Activated CD4-positive, alpha-beta T cell treated with anti-CD3 and anti-CD28 coated beads, Interleukin-2, amount 50 U/mL, for 24 hours (primary cell): ENCODE measurements at places on chromosomes 6 and 20.

DNA sequence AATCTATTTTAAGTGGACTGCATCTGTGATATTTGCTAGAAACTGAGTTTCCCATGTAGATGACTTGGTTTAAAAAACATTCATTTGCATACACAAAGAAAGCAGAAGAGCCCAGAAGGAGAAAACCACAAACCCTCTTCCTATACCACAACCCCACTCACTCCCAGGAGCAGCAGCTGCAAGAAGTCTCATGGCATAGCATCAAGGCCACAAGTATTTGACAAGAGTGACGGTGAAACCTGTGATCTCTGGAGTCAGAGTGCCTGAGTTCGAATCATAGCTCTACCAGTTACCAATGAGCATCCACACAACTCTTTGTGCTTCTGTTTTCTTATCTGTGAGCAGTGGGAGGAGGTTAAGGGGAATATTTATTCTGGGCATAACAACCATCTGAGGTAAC, 44.7 kb upstream of the SIRPG start:
- no peak for DNase-seq

- peak; percentile 48 for DNase-seq
Observed at GRCh38 chr20:44747166-44748004, 1.7 kb downstream of the KCNK15 start.

GRCh38 chr6:125586074-125586473, 163.4 kb upstream of the HEY2 start:
- DNase-seq, result no peak

DNA sequence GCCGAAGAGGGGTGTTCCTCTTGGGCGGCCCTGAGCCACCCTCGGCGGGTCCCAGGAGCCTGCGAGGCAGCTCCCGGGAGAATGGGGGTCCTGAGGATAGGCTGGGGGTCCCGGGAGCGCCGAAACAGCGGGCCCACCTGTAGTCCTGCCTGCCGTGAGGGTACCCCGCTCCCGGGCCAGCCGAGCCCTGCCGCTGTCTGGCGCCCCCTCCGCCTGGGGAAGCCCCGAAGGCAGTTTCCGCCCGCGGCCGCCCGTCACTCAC, 280 bp downstream of the SPATA2 start:
- DNase-seq, result no peak

DNA sequence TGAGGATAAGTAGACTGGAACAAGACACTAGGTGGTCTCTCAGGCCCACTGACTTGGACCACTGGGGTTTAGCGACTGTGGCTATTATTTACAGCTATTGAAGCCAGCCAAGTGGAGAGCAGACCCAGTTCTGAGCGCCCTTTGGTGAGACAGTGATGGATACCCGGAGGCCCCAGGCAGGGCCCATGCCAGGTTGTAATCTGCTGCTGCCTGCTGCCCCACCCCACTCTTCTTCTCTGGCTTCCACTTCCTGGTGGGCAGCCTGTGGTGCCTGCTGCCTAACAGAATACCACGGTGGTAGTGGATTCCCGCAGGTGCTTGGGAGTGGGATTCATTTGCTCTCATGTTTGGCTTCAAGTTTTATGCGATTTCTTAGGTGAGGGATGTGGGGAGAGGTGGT, 570 bp downstream of the RAB44 start:
- no peak for DNase-seq

DNA sequence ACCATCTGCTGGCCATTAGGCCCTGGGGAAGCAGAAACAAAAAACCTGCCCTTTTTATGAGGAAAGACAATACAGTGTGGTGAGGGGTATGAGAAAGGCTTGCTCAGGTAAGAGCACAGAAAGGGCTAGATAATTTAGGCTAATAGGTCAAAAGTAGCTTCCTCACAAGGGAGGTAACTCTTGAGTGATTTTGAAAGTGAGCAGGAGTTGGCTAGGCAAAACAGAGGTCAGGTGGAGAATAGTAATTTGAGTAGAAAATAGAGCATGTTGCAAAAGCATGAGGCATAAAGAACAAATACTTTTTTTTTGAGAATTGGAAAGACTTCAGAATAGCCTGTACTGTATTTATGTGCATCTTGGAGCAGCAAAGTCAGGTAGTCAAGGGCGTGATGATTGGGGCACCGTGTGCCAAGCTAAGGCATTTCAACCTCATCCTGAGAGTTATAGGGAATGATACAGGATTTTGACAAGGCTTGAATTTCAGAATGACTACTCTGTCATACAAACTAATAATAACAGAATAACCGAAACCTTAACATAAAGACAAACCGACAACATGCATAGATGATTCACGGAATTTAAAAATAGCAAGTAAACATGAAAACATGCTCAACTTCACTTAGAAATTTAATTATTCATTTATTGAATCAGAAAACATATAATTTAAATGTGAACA, 123.0 kb upstream of the ENPP5 start:
- no peak for DNase-seq

DNA sequence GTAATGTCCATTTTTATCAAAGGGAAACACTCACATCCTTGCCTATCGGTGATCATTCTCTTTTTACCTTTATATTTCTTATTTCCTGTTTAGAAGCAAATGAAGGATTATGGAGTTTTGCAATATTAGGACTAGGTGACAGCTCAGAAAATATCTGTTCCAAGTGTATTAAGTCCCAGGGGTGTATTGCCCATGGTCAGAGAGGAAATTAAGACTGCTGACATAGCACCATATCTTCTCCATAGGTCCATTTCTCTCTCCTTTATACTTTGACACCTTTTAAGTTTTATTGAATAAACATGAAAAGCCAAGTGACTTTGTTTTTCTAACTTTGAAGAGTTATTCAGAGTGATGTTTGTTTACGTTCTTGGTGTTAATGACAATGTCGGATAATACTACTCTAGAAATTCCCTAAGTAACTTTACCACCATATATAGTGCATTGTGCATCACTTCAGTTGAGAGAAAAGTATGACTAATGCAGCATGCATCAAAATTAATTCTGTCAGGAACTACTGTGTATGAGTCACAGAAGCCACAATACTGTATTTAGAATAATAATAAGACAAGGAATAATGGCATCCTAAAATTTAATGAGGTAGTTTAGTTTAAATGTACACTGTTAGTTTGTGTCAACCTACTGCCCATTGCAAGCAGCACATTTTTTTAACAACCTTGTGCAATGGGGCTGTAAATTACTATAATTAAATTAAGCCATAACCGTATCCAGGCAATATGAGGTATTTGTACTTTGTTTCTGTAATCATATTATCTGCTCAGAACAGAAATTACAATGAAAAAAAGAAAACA, 474.4 kb upstream of the RNF217 start:
- no peak for DNase-seq

DNA sequence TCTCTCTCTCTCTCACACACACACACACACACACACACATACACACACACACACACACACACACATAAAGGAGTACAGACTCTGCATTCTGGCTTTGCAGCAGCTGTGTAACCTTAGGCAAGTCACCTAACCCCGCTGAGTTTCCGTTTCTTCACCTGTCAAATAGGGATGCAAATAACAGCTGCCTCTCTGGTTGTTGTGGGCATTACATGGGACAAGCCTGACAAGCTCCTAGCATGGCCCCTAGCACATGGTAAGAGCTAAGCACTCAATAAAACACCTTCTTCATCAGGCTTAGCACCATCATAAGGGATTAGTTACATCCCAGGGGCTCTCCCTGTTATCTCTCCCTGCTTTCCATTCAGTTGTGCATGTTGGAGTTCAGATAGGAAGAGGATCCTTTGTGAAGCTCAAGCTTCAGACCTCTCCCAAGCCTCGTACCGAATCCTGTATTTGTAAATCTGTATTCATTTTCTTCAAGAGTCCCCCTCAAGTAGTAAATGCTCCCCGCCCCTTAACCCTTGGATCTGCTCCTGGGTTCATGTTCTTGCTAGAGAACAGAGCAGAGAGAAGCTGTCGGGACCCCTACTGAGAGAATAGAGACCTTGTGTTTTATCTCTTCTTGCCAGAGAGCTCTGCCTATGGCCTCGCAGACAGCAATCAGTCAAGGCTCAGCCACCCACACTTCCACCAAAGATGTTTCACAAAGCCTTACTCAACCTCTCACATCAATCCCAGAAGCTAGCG, 2.2 kb downstream of the SLC13A3 start:
- DNase-seq, result no peak

GRCh38 chr6:111032484-111033140, 50.8 kb downstream of the RPF2 start:
- no peak for DNase-seq

GRCh38 chr20:64216910-64217309, 38.6 kb upstream of the PCMTD2 start:
- no peak for DNase-seq

DNA sequence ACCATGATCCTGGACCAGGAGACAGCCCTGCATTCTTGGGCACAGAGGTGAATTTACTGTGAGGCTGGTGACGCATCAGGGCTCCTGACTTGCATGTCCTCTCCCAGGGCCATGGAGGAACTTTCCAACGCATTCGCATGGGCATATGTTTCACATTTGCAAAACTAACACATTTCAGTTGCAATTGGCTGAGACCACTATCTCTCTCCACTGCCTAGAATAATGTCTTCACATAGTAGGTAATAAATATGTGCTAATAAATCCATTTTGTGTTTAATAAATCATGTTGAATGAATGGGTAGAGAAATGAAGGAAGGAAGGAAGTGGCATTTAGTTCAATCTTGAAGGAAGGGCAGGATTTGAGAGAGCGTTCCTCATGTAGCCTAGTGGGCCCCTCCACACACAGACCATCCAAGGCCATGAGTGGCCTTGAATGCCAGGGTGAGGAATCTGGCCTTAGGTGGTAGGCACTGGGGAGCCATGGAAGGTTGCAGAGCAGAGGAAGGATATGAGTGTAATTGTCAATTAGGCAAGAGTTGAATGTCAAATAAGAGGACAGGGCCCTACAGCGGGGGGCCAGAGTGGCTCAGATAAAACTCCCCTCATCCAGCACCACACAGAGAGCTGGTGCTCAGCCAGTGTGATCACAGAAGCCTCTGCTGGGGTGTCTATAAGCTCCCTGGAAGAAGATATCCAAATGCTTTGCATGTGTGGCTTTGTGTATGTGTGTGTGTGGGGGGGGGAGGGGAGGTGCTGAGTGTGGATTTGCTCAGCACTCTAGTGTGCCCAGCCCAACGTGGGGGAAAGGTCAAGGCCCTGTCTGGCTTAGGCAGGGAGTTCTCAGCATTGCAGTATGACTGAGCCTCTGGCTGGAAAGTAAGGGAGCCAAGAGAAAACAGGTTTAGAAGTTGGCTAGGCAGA, 30.9 kb upstream of the CCN5 start:
- DNase-seq, result no peak

- DNase-seq, result no peak
Observed at GRCh38 chr6:49565855-49566254, 15.4 kb downstream of the C6orf141 start.

GRCh38 chr6:165762876-165763275, 99.8 kb upstream of the PDE10A start:
- DNase-seq, result no peak

DNA sequence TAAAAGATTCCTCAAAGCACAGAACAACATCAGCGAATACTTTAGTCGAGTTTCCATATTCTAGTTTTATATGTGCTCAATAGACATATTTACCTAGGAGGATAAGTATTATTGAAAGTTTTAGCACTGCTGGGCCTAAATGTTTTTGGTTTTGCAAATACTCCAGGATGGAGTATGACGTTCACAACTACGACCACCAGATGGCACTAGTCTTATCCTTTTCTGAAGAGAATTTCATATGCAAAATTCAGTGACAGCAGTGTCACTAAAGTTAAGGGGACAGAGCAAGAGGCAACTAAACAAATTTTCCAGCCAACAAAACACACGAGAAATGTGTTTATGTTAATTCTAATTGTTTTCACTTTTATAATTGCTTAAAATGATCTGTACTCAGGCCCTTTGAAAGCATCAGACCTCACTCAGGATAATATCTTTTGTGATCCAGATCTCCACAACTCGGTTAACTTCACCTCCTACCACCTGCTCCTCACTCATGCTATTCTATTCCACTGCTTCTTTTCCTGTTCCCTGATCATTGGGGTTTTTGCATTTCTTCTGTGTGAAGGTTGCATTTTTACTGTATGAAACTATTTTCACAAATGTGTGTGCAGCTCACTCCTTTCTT, 220.8 kb downstream of the TRDN start:
- no peak for DNase-seq

DNA sequence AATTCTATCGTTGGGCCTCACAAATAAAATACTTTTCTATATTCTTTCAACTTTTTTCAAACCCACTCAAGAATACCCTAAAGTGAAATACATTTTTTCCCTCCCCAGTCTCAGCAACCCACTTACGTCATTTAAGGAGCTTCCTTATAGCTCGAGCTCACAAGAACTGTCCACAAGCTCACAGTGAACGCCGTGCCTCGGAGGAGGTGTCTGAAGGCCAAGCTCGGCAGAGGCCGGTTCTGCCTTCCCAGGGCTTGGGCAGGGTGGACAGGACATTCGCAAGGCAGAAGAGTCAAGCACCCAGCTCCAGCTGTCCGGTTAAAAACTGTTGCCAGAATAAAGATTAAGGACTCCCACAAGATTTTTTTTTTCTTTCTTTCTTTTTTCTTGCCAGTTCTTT, 802.3 kb downstream of the QKI start:
- no peak for DNase-seq

GRCh38 chr6:95572098-95572497, 5.2 kb upstream of the MANEA start:
- no peak for DNase-seq

DNA sequence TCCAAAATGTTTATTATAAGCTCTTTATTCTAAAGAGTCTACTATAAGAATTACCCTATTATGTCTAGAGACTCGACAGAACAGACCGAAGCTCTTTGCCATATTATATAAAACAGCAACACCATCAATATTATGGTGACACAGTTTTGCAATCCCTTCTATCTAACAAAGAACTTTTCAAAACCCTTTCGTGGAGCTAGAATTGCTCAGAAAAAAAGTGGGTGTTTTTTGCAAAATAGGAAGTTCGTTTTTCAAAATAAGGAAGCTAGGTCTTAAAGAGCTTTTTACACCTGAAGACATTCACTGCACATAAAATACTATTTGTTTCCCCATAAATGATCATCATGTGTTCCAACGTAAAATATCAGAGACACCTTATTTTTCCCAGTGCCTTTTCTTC, 240.0 kb downstream of the FOXC1 start:
- DNase-seq, result no peak
